ENCODE measurements at places on chromosomes 12 and 14.

DNA sequence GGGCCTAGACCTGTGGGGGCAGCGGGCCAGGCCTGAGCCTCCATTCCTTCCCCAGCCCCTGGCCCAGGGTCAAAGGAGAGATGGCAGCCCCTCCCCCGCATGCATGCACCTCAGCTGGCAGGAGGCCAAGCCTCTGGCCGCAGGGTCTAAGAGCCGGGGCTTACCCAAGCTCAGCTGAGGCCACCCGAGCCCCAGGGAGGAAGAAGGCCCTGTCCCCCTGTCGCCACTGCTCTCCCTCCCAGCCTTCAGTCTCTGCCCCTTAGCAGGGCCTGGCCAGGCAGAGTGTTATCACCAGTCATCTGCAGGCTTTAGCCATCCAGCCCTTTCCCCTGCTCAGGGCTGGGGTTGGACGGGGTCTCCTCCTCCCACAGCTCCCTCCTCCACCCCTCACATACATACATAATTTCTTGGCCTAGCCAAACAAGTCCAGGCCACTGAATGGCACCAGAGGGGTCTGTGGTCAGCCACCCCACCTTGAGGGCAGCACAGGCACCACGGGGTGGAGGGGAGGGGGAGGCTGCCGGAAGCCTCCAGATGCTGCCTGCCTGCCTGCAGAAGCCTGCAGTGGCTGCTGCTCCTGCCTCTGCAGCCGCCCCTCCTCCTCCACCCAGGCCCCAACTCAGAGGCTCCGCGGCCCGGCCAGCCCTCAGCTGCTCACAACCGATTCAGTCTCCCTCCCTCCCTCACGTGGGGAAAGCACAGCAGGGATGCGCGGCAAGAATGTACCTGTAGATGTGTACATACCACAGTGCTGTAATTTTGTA, 22.8 kb downstream of the RAB35 start:
- DNase-seq = peak; percentile 73

DNA sequence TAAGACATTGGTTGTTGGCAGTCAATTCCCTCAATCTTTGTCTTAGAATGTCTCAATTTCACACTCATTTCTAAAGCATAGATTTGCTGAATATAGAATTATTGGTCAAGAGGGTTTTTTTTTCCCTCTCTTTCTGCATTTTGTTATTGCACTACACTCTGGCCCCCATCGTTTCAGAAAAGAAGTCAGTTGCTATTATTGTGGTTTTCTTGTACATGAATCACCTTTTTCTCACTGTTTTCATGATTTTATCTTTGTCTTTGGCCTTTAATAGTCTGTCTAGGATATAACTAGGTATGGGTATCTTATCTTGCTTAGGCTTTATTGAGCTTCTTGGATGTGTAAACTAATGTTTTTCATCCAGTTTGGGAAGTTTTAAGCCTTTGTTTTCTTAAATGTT, 194.3 kb upstream of the DAAM1 start:
- DNase-seq = no peak

GRCh38 chr12:42590330-42590934, 886 bp upstream of the PRICKLE1 start:
- DNase-seq = peak; percentile 39

GRCh38 chr14:51451561-51451960, 200.1 kb upstream of the FRMD6 start:
- no peak for DNase-seq

DNA sequence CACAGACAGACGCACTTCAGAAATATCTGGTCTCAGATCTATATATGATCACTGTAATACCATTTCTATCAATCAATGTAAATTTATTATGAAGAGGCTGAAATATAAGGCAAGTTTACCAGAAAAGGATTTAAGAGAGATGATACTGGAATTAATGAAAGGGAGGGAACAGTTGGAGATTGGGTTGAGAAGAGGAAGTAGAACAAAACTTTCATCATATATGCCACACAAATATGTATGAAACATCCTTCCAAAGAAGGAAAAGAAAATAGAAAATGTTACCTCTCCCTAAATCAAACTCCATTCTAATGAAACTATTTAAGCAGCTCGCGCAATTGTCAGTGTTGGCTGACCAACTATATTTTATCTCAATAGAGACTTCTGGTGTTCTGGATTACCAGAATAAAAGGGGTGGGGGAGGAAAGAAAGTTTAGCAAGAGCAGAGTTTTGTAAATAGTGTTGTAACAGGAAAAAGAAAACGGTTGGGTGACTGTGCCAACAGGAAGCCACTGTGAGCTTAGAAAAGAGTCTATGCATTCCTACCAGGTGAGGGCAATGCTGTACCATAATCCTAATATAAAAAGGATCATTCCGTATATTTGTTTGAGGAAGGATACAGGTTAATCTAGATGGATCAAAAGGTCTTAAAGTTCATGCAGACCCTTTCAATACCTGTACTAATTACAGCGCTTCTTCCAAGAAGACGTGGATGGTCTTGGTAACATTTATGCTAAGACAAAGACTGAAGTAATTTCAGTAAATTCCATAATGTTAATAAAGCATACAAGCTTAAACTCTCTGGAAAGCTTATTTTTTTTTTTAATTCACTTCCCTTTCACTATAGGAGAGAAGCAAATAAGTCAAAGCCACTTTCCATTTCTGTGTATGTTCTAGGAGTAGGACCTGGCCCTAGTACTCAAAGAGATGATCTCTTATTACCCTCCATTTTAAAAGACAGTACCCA, 14.5 kb upstream of the LLPH start:
- DNase-seq = no peak

- no peak for DNase-seq
Observed at GRCh38 chr12:21825886-21826617, 51.5 kb upstream of the KCNJ8 start.

- DNase-seq = peak; percentile 23
Observed at GRCh38 chr14:56341766-56342493, 223.7 kb downstream of the PELI2 start.

All from nephron progenitor cell (in vitro differentiated cells).